Epithelial cell of esophagus (primary cell): ENCODE measurements at places on chromosomes 2 and 18.
A peak's percentile ranks its signal among the peaks of the same experiment; 100 is the strongest.

- peak; percentile 51 for DNase-seq
These were observed 60.4 kb upstream of the NABP1 start for GRCh38 chr2:191617575-191617974.

DNA sequence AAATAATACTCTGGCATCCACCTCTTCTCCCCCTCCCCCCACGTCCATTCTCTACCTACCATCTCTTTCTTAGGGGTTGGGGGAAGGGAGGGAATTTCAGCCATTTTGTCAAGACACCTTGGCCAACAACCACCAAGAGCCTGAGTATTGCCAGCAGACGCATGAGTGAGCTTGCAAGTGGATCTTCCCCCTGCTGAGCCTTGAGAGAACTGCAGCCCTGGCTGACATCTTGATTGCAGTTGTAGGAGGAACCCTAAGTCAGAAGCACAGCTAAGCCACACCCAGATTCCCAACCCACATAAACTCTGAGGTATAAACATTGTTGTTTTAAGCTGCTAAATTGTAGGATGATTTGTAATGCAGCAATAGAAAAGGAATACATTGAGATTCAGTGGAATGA, 165.6 kb downstream of the TMEFF2 start:
- DNase-seq = peak; percentile 69

DNA sequence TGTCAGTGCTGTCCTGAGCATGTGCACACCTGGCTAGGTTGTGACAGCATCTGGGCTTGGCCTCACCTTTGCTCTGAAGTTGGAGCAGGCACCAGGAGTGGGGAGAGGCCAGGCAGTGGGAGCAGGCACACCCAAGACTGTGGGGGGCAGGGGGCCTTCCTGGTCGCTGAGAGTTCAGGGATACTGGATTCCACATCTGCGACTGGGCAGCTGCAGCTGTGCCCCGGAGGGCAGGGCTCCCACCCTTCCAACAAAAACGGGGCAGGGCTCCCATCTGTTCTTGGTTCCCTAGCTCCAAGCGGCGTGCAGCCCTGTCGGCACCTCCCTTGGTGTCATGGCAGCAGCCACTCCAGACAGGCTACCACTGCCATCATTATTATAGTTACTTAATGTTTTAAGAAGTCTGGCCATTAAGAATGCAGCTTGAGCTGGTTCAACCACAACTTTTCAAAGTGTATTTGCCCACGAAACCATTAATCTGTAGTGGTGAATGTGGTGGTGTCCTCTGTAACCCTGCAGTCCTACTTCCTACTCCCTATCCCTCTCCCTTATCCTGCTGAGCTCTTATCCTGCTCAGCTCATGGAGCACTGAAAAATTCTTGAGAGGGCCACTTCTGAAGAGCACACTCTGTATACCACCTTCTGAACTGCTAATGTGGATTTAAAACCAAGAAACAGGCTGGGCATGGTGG, 48.0 kb upstream of the RAB1A start:
- no peak for DNase-seq

GRCh38 chr2:13522917-13523821, 806.4 kb downstream of the TRIB2 start:
- DNase-seq = peak; percentile 86

- DNase-seq = no peak
These were observed 72.8 kb downstream of the UPP2 start for GRCh38 chr2:158174495-158174894.

- DNase-seq = no peak
These were observed 113.7 kb downstream of the B3GNT2 start for GRCh38 chr2:62309465-62310091.

DNA sequence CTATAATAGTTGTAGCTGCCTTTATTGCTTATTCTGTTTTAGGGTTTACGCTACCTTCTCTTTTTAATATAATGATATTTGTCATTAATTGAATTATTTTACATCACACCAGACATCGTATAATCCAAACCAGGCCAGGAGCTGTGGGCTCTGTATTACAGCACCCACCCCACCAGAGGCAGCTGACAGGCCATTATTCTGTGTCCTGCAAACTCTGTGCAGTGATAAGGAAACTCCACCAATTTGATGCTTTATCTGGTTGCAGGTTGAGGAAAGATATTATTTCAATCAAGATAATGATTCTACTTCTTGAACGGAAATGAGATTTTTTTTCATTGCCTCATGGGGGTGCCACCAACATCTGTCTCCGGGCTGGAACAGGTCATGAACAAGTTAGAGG, 227.3 kb downstream of the ZBTB7C start:
- no peak for DNase-seq

- no peak for DNase-seq
These were observed 83.0 kb upstream of the CTDP1 start for GRCh38 chr18:79596446-79597175.

GRCh38 chr18:47595831-47596501, 334.5 kb downstream of the SMAD2 start:
- peak; percentile 14 for DNase-seq

- DNase-seq = no peak
These were observed 297.3 kb downstream of the MTX2 start for GRCh38 chr2:176566496-176566895.

DNA sequence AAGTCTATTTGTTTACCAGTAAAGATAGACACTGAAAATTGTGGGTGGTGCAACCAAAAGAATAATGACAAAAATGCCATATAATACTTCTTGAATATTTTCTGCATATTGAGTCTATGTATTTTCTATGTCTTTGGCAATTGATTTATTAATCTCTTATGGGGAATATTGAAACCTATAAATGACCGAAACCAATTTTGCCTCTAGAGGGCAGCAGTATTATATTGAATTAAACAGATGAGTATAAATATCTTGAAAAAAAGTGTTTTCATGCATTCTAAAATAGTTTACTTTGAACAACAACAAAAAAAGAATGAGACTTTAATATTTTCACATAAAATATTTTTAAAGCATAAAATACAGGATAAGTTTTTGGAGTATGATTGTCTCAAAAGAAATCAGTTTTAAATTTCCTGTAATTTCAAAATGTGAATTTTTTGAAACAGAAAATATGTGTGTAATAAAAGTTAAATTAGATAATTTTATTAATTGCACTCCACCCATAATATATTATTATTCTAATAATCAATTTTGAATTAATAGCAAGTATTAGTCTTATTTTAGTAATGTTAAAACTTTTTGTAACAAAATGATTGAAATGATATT, 49.9 kb upstream of the CALCRL start:
- DNase-seq = peak; percentile 10

DNA sequence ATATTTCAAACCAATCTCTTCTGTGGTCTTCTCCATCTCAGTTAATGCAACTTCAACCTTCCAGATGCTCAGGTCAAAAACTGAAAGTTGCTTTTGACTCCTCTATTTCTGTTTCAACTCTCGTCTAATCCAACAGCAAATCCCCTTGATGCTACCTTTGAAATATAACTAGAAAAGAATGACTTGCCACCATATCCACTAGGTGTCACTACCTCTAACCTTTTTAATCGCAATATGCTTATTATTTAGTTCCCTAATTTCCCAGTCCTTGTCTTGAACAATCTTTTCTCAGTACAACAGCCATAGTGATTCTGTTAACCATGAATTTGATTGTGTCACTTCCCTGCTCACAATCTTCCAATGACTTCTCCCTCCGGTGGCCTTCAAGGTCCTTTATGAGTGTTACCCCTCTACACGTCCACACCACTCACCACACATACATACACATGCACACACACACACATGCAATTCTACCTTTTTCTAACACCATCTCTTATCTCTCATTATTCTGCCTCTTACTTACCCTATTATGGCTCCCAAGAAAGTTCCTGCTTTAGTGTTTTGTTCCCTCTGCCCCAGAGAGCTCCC, 245.5 kb upstream of the KCNJ3 start:
- peak; percentile 31 for DNase-seq

- peak; percentile 89 for DNase-seq
These were observed 103.8 kb downstream of the ASAP2 start for GRCh38 chr2:9310377-9310776.

GRCh38 chr18:55405893-55406406, 182.0 kb downstream of the TCF4 start:
- peak; percentile 88 for DNase-seq

- peak; percentile 79 for DNase-seq
These were observed 3.2 kb downstream of the NRP2 start for GRCh38 chr2:205685314-205686055.

DNA sequence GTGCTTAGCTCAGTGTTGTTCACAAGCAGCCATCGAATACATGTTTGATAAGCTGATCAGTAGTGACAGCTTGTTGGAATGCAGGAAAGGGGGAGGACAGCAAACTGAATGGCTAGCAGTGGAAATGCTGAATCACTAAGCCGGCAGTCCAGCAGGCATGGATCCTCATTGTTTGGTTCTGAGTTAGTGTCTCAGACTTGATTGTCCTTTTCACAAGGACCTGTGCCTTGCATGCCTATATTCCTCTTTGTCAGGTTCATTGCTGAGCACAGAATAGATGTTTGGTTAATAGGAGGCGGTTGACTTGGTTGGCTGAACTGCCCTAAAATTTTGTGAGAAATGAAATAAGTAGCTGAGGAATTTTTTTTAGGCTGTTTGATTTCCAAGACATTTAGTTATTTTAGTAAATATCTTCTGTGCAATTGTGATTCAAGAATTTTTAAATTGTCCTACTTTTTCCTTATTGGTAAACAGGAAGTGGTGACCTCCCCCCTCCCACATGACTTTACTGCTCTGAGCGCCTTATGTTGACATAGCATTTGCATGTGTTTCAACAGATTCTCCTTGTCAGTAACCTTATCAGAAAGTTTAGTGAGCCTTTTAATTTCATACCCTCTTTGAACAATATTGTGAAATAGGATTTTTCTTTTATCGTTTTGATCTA, 21.4 kb upstream of the STON1 start:
- peak; percentile 55 for DNase-seq

DNA sequence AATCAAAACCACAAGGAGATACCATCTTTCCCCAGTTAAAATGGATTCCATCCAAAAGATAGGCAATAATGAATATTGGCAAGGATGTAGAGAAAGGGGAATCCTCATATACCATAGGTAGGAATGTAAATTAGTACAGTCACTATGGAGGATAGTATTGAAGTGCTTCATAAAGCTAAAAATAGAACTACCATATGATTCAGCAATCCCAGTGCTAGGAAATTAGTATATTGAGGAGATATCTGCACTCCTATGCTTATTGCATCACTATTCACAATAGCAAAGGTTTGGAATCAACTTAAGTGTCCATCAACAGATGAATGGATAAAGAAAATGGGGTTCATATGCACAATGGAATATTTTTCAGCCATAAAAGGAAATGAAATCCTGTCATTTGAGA, 251.2 kb downstream of the ZNF804A start:
- no peak for DNase-seq

- DNase-seq = no peak
These were observed 192.1 kb downstream of the MGAT5 start for GRCh38 chr2:134445985-134446382.

GRCh38 chr2:21223618-21224017, 99.8 kb downstream of the TDRD15 start:
- DNase-seq = no peak

DNA sequence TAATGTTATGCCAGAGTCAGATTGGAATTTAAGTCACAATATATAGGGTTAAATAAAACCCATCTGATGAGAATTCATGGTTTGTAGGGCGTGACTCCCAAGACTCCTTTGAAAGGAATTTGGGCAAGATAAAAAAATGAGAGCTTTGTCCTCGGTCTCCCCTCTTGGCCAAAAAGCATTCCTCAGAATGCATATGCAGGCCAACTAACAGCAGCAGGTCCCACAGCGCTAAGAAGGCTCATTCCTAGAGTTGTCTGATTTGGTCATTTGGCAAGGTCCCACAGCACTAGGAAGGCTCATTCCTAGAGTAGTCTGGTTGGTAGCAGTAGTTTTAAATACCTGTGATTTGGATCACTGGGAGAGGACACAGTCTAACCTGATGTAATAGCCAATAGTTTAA, 106.3 kb upstream of the B3GNT2 start:
- no peak for DNase-seq

GRCh38 chr2:240875228-240876034, 6.8 kb downstream of the AGXT start:
- DNase-seq = no peak

GRCh38 chr2:241505781-241506201, 2.6 kb downstream of the STK25 start:
- no peak for DNase-seq

- DNase-seq = no peak
These were observed 11.1 kb downstream of the CHRNA1 start for GRCh38 chr2:174753038-174753633.

DNA sequence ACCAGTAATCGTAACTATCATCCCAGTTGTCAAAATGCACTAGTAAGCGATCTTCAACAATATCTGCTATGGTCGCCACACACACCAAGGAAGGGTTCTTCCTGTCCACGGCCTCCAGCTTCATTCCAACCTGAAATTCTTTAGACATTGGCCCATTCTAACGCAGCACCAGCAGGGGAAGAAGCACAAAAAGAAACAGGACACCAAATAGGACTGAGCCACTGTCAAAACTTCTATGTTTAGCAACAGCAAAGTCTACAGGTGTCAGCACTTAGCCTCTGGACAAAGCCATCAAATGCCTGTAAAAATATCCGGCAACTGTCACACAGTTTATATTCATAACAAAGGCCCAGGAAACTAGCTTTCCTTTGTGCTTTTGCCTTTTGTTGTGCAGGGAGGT, 175.0 kb downstream of the L3MBTL4 start:
- no peak for DNase-seq
